Stimulated activated CD8-positive, alpha-beta memory T cell treated with anti-CD3 and anti-CD28 coated beads, Interleukin-4, amount 100 ng/mL, for 48 hours (primary cell): ENCODE measurements at places on chromosomes 5 and 9.

- no peak for DNase-seq
Measured at GRCh38 chr9:113803811-113804589, 72.1 kb upstream of the ZNF618 start.

- no peak for DNase-seq
Measured at GRCh38 chr5:153784277-153784676, 254.4 kb downstream of the FAM114A2 start.

- DNase-seq: no peak
Measured at GRCh38 chr5:30099634-30100033, 1093.9 kb upstream of the CDH6 start.

GRCh38 chr5:118211606-118212005, 776.7 kb downstream of the DTWD2 start:
- no peak for DNase-seq

GRCh38 chr9:107633406-107633805, 143.8 kb upstream of the KLF4 start:
- no peak for DNase-seq

DNA sequence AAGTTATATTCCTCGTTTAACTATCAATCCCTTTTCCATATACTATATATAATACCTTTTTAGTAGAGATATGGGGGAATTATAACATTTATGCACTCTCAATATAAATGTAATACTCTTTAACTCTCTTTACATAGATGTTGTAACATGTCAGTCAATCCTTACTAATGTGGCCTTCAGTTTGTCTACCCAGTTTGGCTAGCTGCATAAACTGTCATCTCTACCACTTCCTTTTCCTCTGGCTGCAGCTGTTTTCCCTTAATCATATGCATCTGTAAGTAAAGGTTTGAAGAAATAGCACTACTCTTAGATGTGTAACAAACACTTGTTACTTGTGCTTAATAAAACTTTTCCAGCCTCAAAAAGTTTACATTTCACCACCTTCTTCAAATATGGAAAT, 13.4 kb downstream of the ABHD17B start:
- no peak for DNase-seq

DNA sequence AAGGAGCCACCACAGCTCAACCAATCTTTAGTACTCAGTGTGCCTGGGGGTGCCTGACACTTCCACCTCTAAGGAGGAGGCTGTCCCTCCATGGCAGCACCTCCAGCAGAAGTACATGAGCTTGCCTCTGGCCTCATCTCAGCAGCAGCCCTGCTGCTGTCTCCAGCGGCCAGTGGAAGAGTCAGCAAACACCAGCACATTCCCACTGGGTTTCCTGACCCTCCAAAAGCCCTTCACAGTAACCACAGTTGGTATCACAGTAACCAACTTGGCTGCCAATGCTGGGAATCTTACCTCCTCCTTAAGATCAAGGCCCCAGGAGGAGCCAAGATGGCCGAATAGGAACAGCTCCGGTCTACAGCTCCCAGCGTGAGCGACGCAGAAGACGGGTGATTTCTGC, 29.4 kb downstream of the FSTL4 start:
- DNase-seq: no peak

- DNase-seq: no peak
Measured at GRCh38 chr5:51185850-51186329, 197.4 kb upstream of the ISL1 start.

DNA sequence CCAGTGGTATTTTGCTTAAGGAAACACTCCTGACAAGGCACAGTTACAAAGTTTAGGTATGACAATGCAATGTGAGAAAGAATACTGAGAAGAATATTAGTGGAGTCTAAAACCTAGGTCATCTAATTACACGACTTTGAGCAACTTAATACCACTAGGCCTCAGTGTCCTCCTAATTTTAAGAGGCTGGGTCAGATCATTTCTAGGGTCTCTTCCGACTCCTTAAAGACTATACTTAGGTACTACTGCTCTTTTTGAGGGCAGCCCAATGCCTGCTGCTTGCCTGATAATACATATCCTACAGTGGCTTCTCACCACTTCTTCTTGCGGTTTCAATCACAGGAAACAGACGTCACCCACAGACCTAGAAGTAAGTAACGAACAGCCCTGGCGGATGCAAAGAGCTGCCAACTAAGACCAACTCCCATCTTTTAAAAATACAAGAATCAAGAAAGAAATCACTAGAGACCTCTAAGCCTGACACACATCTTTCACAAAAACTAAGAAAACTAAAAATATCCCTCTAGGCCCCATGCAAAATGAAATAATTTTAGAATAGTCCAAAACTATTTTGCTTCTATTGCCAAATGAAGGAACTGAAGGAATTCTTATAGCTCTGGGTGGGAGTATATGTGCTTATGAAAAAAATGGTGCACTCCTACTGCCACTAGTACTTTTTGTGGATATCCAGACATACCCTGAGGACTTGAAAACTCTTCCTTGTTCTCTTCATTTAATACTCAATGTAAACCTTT, 13.1 kb downstream of the DIAPH1 start:
- peak; percentile 69 for DNase-seq

DNA sequence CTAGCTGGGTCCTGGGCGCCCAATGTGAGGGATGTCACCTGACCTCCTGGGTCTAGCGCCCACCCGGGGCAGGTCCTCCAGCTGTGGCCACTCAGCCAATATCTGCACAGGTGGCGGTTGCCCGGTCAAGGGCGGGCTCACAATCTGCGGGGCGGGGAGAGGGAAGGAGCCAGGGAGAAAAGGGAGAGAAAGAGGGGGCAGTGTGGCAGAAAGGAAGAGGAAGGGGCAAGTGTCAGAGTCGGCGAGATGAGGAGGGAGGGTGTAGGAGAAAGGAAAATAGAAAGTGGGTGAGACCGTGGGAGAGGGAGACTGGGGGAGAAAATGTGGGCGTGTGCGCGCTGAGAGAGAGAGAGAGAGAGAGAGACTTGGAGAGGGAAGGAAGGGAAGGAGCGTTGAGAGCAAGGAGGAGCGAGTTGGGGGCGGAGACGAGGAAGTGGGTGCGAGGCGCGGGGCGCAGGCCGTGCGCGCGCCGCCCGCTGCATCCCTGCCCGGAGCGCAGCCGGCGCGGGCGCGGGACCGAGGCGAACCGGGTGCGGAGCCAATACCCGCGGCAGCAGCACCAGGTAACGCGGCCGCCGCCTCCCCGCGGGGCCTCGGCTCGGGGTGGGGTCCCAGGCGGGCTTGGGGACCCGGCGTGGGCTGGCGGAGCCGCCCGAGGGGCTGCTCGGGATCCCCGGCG, at the start of gene HRH2:
TSS of gene HRH2 (plus strand) at position 479 of the 679 bp plus-strand sequence. CDS start 25,163 bp downstream, outside the sequence.
- DNase-seq: peak; percentile 73

- DNase-seq: no peak
Measured at GRCh38 chr9:113669522-113670115, 206.1 kb downstream of the RGS3 start.

DNA sequence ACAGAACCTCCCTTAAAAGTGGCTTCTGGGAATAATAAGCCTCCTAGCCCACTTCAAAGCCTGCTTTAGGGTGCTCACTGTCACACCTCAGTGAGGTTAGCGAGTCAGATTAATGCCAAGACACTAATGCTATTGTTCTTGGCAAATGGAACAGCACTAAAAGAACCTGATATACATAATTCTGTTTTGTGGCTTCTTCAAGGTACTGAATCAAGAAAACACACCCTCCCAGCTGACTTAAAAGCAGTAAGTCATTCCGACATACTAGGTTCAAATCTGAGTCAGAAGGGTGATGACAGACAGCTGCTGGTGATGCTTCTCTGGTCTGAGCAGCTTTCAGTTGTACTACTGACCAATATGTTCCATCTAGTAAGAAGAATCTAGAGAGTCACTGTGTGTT, 121.6 kb downstream of the OXCT1 start:
- DNase-seq: peak; percentile 40

GRCh38 chr5:164636456-164636855, 1131.0 kb downstream of the MAT2B start:
- no peak for DNase-seq

DNA sequence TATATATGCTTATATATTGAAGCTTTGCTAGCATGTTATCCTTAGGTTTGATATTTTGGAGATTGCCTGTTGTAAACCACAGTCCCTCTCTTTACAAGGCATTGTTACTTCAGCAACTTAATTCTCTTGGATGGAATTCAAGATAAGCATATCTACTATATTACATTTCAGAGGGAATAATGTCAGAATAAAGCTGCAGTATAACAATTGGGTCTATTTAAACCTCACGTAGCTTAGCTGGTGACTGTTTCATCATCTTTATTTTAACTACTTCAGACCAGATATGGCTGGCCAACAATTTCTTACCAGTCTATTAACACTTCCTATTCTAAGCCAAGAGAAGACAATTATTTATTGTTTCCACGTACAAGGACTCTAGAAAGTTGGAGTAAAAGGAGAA, 27.1 kb downstream of the ZCCHC10 start:
- no peak for DNase-seq

DNA sequence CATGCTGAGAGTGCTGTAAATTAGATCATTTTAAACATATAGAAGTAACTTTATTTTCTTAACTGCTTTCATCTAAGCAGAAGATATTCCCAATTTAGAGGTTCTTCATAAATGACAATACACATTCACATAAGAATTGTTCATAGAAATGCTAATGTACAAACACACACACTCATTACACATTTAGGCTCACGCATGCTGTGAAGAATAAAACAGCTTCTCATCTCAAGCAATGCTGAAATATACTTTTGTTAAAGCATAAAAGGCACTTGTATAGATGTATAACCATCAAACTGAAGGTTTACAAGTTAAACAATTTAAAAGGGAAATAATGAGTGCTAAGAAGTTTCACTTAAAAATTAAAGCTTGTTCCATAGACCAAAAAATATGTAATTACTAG, 18.1 kb upstream of the FTMT start:
- no peak for DNase-seq

DNA sequence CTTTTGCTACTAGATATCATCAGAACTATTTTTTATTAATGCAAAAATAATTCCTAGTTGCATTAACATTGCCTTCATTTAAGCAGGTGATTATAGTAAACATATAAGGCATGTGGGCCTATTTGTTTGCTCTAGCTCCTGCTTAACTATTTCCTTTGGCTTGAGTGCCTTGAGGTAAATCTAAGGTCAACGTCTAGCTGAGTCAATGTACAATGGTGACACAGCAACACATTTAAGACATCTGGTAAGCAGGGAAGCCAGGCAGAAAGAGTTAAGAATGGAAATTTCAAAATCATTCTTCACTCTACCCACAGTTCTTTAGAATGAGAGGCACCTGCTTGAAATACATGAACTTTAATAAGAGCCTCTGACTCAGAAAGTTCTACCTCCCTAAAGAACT, 111.9 kb upstream of the FST start:
- DNase-seq: no peak

GRCh38 chr5:38926121-38926520, 80.3 kb downstream of the OSMR start:
- no peak for DNase-seq

DNA sequence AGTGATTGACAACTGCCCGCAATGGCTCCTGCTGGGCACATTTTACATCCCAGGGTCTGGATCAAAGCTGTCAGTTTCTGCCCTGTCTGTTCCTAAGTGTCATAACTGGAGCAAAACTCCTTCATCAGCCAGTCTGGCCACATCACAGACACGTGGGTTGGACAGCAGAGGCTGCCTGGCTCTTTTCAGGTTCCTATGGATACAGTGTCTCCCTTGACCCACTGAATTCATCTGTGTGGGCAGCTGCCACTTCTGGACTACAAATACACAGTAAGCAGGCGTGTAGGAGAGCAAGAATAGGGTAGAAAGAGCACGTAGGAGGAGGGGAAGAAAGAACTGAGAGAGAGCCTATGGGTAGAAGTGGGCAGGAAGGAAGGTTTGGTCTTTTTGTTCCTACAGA, 238.0 kb downstream of the ENC1 start:
- DNase-seq: no peak

DNA sequence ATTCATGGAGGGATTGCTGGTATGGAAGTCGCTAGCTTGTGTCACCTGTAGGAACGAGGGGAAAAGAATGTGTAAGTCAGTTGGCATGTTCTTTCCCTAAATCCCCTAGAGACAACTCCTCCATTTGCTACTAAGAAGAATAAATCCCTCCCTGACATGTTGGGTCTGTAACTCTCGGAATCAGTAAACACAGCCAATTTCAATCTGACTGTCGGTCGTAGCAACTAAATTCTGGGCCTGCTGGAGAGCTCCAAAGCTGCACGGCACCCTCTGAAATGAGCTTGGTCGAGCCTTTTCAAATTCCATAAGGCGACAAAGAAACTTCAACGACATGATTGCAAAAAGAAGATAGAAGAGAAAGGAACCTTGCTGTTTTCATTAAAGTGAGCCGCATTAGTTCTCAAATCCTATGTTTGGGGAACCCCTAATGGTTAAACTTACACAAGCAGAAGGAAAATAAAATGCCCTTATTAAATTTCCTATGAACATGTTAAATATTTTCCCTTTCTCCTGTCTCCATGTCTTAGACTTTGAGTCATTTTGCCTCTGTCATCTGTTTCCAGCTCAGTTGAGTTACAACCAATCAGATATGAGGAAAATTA, 735.8 kb upstream of the WWC1 start:
- no peak for DNase-seq

DNA sequence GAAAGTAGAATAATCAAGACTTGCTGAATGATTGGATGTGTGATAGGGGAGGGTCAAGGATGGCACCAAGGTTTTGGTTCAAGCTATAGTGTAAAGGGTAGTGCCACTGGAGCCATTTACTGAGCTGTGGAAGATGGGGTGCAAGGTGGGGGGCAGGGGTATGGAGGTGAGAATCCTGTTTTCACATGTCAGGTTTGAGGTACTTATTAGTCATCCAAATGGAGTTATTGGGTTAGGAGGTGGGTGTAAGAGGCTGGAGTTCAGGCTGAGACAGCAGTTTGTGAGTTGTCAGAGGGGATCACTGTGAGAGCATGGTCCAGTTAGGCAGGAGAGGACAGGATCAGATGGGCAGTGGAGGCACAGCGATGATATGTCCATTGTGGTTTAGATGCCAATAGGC, 8.9 kb downstream of the PCBD2 start:
- no peak for DNase-seq

GRCh38 chr5:87686975-87687374, 274.2 kb upstream of the CCNH start:
- DNase-seq: no peak

GRCh38 chr5:30994176-30994575, 199.3 kb upstream of the CDH6 start:
- DNase-seq: no peak

DNA sequence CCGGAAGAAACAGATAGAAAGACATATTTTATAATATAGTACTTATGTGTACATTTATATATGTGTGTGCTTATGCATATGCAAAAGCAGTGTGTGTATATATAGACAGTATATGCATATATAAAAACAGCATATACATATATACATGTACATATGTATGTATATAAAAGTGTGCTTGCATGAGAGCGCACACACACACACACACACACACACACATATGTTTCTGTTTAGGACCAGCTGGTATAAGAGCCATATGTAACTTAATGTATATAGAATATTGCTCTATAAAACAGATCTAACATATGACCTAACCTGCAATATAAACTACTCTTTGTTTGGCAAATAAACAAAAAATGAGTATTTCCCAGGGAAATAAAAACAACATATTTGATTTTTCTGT, 65.1 kb upstream of the CDH9 start:
- DNase-seq: no peak

- DNase-seq: no peak
Measured at GRCh38 chr5:24141046-24141445, 503.7 kb downstream of the CDH10 start.
